ENCODE measurements at places on chromosomes 11 and 22.

DNA sequence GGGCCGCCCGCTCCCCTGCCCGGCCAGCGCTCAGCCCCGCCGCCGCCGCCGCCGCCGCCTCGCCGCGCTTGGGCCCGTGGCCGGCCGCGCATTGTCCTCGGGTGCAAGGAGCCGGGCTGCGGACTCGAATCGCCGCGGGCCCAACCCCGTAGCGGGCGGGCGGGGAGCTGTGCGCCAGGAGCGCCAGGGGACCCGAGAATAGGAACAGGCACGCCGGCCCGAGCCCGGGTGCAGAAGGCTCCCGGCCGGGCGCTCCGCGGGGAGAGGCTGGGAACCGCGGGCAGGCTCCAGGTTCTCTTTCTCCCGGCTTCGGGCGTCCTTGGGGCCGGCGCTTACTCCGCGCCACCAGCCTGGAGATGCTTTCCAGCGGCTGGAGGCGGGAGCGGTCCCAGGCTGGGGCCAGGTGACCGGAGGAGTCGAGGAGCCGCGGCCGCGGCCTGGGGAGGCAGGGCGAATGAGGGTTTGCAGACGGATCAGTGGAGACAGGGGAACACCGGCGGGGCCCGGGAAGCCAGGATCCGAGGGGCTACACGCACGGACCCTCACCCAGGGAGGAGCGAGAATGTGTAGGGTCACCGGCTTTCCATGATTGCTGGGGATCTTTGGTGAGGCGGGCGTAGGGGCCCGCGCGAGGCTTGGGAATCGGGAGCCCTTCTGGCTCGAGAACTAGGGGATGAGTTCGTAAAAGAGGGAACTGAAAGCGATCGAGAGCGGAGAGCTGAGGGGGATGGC lies 726 bp downstream of the PKNOX2 start:
- no peak for DNase-seq

DNA sequence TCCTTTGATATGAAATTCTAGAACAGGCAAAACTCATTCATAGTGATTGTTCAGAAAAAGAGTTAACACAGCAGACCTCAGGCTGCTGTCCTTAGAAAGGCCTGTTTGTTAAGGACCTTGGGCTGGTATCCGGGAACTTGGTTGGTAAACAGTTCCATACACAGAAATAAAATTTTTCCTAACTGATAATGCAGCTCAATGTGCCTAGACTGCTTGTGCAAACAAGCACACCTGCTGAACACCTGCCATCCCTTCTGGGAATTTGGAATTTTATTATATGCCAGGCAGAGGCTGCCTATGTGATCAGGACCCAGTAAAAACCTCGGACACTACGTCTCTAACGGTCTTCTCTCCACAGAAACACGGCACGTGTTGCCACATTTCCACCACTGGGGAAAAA lies 11.5 kb downstream of the THAP12 start:
- no peak for DNase-seq

GRCh38 chr11:46826310-46827044 lies 19.6 kb downstream of the CKAP5 start:
- no peak for DNase-seq

DNA sequence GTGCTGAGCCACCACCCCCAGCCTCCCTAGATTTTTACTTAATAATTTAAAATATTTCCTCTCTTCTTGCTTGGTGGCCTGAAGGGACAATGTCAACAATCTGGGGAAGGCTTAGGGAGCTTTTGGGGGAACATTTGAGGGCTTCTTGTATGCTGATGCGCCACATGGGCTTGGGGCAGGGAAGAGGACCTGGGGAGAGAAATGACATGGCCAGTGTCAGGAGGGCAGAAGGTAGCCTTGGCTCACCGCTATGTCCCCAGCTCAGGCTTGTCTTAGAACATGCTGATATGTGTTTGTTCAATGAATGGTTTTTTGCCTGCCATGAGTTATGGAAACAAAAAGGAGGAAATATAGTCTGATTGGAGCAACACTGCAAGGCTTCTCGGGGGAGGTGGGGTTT lies 51.6 kb downstream of the ST14 start:
- DNase-seq, result no peak

GRCh38 chr11:34521265-34521664 lies 7.7 kb upstream of the ELF5 start:
- no peak for DNase-seq

DNA sequence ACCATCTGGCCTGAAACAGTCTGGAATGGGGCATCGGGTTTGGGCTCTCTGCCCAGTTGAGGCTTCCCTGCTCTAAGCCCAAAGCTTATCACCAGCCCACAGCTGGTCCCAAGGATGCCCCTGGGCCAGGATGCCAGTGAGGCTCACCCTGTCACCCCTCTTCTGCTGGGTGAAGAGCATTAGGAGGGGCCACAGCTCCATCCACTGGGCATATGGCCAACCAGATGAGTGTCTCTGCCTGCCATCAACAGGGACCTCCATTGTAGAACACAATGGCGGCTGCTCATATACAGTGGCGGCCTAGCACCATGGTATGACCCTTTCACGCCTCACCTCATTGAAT lies 5.6 kb downstream of the CHST1 start:
- no peak for DNase-seq

DNA sequence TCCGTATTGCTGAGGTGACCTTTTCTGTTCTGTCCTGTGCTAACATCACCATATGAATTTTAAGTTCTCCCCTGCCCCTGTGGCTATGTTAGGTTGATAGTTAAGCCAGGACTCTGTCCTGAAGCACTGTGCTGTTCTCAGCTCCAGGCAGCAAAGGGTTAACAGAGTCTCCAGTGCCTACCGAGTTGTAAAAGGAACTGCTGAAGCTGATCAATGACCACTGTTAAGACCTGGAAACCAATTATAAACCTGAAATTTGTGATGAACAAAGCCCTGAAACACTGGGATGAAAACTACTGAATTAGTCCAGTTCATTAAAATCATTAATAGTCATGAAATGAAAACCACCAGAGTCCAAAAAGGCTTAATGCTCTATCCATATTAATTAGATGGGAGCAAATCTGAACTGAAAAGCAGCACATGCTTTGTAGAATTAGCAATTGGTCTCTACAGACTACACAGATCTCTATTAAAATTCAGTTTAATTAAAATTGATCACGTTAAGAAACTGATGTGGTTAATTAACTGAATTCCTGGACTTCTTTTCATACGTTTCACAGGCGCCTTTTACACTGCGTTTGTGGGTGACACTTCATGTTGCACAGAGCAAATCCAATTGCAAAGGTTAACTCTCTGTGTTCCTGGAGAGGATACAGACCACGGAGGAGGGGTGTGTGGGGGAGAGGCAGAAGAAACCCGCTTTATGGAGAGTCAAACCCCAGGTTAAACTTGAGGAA lies 188.5 kb upstream of the MPPED2 start:
- no peak for DNase-seq

DNA sequence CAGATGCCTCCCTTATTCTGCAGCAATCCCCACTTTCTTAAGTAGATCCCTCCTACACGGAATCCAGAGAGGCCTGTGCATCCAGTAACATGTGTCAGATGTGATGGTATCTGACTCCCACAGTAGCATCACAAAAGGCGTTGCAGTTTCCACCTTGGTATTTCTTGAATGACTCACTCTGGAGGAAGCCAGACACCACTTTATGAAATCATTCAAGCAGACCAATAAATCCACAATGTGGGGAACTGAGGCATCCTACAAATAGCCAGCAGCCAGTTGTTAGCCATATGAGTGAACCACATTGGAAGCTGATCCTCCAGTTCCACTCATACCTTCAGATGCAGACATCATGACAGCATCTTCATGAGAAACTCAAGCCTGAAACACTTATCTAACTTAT lies 798.1 kb downstream of the OPCML start:
- peak; percentile 99 for DNase-seq

GRCh38 chr11:89433278-89433677 lies 57.9 kb downstream of the NOX4 start:
- DNase-seq, result no peak

- DNase-seq, result no peak
These were observed 50.0 kb upstream of the CARD18 start for GRCh38 chr11:105189581-105189980.

- DNase-seq, result no peak
These were observed 3.8 kb downstream of the BID start for GRCh38 chr22:17770180-17771077.

- DNase-seq, result no peak
These were observed 4.3 kb downstream of the SMTN start for GRCh38 chr22:31085493-31085824.

DNA sequence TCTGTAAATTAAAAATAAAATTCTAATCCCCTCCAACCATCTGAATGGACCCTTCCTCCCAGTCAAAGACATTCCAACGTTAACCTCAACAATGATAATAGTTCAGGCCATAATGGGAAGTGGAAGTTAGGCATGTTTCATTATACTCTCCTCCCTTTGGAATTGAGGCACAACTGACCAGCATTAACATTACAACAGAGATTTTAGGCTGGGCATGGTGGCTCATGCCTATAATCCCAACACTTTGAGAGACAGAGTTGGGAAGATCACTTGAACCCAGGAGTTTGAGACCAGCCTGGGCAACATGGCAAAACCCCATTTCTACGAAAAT lies 2.4 kb upstream of the CTSF start:
- DNase-seq, result no peak

DNA sequence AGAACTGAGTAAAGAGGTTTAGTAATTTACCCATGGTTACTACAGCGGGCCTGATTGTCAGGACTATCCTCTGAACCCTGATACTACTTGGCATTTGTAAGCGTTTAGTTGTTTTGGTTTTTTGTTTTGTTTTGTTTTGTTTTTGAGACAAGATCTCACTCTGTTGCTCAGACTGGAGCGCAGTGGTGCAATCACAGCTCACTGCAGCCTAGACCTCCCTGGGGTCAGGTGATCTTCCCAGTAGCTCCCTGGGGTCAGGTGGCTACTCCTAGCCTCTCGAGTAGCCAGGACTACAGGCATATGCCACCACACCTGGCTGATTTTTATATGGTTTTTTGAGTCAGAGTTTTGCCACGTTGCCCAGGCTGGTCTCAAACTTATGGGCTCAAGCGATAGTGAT lies 118.6 kb downstream of the WNT11 start:
- no peak for DNase-seq

GRCh38 chr22:20503816-20504215 lies 3.6 kb upstream of the MED15 start:
- no peak for DNase-seq

DNA sequence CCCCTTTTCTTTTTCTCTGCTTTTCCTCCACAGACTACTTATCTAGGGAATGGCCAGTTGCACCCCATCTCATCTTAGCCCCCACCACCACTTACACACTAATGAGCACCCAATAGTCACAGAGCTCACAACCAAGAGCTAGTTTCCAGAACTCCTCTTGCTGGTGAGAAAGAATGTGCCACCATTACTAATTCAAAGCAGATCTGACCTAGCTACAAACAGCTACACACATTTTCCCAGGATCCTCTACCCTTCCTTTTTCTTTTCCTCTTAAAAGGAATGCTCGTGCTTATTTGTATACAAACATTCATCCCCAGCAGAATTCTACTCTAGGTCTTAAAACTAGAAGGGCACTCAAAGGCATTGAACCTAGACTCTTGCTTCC lies 136.8 kb downstream of the CD44 start:
- no peak for DNase-seq

- DNase-seq, result no peak
These were observed 2.9 kb upstream of the PNPLA2 start for GRCh38 chr11:815675-816432.

- DNase-seq, result no peak
These were observed 686.3 kb downstream of the NTM start for GRCh38 chr11:132056689-132057088.

GRCh38 chr11:91698845-91699244 lies 525.8 kb upstream of the FAT3 start:
- DNase-seq, result no peak

DNA sequence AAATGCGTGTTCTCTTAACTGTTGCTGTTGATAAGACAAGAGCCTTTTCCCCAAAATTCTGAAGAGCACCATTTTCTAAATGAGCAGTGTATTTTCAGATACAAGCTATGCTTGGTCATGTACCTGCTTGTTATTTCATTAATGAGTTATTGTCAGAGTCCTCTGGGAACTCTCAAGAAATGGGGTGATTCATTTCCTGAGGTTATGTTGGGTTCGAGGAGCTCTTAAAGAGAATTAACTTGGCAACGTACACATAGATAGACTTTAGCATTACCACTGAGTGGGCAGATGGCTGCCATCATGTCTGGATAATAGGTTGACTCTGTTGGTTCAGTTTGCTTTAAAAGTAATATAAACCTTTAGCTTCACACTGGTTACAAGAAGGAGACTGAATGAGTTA lies 87.9 kb upstream of the SORL1-AS1 start:
- DNase-seq, result no peak

DNA sequence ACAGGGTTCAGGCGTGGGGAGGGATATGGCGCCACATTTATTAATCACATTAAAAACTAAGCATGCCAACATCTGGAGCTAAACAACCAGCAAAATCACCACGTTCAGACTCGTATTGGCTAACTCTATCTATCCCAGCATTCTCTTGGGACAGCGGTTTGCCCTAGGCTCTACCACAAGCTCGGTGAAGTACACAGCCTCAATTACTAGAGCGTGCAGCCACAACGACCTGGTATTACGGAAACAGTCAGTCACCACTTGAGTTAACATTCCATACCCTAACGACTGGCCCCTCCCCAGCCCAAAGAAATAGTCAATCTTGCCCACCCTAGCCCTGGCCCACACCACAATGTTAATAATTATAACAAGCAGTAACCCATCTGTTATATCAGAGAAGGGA lies 32.1 kb downstream of the APOL5 start:
- DNase-seq, result no peak

GRCh38 chr11:87459351-87459750 lies 421.6 kb downstream of the TMEM135 start:
- no peak for DNase-seq

DNA sequence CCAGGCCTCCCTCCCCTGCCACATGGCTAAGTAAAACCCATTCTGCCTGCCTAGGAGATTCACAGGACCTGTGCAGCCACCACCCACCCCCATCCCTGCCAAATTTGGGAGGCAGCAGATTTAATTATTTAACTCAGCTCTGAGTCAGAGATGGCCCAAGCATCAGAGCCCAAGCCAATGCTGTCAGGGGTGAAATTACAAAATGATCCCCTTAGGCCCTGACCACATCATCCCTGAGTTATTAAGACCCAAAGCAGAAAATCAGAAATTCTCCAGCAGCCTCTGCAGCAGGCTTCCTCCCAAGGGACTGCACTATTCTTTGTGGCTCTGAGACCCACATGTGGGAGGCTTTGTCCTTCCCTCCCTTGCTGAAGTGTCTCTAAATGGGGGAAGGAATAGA lies 52.8 kb upstream of the RRAS2 start:
- DNase-seq, result no peak

DNA sequence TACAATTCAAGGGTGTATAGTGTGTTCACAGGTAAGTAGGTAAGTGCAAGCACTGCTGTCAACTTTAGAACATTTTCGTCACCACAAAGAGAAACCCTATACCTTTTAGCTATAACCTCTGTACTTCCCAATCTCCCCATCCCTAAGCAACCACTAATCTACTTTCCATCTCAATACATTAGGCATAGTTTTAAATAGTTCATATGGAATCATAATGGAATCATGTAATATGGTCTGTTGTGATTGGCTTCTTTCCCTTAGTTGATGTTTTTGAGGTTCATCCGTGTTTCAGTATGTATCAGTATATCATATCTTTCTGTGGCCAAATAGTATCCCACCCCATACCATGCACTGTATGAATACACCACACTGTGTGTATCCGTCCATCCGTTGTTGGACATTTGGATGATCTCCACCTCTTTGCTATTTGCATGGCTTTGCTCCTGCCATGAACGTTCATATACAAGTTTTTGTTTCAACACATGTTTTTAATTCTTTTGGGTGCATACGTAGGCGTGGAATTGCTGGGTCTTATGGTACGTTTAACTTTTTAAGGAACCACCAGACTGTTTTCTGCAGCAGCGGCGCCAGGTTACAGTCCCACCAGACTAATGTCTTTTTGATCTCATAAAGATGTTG lies 27.7 kb upstream of the OPCML start:
- DNase-seq, result no peak

Data from AG04449 (cell line).